ENCODE measurements at places on chromosomes 5 and 9.
A peak's percentile ranks its signal among the peaks of the same experiment; 100 is the strongest.

DNA sequence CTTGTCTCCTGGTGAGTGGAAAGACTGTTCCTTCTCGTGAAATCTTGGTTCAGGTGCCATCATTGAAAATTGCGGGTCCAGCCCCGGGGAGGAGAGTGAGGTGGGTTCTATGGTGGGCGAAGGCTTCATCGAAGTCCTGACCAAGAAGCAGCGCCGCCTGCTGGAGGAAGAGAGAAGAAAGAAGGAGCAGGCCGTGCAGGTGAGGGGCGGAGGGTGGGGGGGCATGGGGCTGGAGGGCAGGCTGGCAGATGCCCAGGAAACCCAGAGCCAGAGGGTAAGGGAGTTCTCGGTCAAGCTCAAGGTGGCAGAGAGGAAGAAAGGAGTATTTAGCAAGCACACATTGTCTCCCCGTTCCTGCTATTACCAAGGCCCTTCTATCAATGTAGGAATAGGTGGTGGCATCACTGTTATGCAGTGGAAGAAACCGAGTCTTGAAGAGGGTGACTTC lies 24.3 kb upstream of the POMT1 start:
- peak; percentile 34 for DNase-seq

- DNase-seq: no peak
Measured at GRCh38 chr5:9348401-9348996, 197.4 kb downstream of the SEMA5A start.

- DNase-seq: no peak
Measured at GRCh38 chr9:124350494-124351263, 64.6 kb downstream of the PSMB7 start.

- no peak for DNase-seq
Measured at GRCh38 chr9:110592044-110592830, 12.7 kb upstream of the SVEP1 start.

- DNase-seq: no peak
Measured at GRCh38 chr9:124621371-124622328, 114.5 kb upstream of the NR5A1 start.

DNA sequence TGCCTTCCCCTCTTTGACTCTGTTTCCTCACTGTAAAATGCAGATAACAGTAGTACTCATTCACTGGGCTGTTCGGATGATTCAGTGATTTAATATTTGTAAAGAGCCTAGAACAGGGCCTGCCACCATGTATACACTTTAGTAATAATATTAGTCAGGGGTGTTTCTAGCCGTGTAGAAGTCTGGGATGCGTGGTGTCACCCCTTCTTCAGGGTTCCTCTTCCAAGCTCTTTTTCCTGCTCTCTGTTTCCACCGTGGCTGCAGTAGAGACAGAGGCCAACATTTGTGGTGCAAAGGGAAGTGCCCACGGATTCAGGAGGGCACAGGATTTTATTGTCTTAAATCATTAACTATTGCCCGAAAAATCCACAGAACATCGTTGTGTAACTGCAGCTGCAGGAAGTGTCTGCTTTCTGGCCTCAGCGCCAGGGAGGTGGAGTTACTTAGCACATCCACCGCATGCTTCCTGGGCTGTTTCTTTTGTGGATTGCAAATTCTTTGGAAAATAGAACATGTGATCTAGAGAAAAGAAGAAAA lies 61.7 kb downstream of the TRIO start:
- DNase-seq: no peak

DNA sequence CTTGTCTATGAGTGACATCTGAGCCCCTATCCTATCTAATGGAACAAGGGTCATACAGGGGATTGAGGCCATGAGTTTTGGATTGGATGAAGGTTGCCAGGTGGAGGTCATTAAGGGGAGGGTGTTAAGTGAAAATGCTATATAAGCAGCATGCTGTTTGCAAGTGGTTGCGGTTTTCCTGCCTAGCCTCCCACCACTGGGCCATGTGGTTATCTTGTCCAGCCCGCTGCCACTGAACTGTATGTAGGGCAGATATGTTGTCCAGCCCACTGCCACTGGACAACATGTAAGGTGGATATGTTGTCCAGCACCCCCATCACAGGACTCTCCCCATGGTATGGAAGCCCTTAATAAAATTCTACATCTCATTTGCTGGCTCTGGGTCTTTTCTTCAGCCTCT lies 200.0 kb downstream of the FGF10 start:
- DNase-seq: no peak

GRCh38 chr9:124221676-124222075 lies 36.1 kb upstream of the NEK6 start:
- DNase-seq: no peak

DNA sequence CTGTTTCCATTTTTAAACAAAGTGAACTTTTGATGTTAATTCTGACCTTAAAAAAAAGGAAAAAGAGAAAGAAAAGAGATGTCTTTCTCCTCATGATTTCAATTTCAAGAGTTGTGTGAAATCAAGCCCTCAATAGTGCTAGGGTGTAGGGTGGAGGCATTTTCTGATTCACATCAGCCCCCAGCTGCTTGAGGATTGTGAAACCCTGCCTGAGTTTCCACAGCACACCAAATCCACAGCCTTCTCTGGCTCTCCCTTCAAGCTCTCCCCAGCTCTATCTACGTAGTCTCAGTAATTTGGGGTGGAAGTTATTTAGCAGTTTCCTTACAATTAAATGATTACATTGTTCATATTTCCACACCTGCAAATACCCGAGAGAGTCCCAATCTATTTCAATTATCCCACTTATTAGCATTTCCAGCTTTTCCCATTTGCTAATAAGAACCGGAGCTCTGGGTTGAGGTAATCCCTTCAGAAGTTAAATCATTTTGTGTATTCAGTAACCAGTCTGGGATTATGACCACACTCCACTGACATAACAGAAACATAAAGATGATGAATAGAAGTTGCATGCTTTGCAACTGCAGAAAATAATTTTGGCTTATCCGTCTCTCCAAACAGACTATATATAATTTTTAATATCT lies 54.9 kb downstream of the MTX3 start:
- no peak for DNase-seq

DNA sequence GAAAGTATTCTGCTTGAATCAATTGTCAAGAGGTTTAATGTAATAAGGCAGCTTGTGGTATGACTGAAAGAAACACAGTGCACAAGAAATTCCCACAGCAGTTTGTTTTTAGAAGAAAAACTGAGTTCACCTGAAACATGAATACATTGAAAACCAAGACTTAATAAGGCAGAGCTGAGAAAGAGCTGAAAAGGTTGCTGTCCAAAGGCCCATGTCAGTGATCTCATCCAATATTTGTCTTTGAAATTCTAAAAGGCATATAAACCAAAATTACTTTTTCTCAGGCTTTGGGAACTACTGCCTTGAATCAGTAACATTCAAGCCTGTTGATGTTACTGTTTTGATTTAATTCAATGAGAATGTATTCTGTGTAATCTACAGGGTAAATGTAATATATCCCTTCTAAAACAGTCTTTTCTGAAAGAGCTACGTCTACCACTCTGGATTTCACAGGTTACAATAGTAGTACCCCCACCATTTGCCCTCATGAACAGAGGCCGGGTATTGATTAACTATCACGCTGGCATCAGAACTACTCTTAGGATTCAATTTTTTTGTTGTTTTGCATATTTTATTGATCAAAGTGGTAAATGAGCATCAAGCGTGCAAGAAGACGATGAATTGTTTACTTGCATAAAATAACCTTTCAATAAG lies 57.8 kb downstream of the PPIC start:
- DNase-seq: no peak

GRCh38 chr9:133089271-133089671 lies 27.5 kb downstream of the CEL start:
- no peak for DNase-seq

GRCh38 chr5:42593591-42593990 lies 163.0 kb upstream of the CCDC152 start:
- DNase-seq: no peak

- DNase-seq: no peak
Measured at GRCh38 chr9:111904026-111904425, 7.4 kb downstream of the UGCG start.

DNA sequence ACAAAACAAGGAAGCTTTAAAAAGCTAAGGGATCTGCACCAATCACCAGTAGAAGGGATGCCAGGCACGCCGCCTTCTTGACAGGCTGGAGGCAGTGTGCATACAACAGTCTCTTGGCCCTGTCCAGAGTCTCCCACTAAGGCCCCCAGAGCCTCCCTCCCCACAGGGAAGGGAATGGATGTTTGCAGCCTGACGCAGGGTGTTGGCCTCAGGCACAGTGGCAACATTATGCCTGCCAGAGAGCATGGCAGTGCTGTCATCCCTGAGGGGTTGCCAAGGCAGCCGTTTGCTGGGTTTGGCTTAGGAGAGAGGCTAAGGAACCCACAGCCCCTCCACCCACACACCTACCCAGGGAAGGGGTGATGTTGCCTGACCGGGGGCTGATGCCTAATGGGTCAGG lies 4.8 kb downstream of the HBEGF start:
- DNase-seq: no peak

DNA sequence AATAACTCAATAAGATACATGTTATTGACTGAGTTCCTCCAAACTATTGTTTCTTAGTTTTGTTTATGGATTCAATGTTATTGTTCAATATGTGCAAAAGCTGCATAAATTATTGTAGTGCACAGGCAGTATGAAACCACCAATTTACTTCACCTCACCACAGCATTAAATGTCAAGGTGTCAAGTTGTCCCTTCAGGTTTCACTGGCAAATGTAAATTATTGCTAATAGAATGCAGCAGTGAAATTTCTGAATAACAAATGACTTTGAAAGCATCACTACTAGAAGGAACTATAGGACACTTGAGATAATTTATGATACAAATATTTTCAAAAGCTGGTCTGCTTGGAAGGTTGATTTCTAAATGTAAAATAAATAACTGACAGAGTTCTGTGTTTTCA lies 116.4 kb upstream of the PTPRD start:
- DNase-seq: no peak

DNA sequence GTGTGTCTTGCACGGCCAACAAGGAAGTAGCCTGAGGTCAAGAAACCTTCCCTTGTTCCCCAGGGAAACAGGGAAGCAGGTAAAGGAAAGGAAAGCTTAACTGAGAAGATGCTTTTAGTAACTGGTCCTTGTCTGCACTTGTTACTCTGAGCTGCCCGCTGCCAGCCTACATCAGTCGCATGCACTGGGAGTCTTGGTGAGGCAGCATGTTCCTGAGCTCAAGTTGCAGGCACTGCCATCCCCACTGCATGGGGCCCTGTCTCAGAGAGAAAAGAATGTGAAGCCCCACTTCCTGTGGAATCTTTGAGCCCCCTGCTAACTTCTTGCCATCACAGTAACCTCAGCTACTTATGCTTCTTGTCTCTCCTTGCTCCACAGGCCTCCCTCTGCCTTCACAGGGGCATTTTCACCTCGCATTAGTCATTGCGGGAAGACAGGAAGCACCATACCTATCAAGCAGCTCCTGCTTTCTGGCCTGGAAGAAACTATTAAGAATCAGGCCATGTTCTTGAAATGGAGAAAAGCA lies 344.1 kb upstream of the ADAMTSL1 start:
- no peak for DNase-seq

DNA sequence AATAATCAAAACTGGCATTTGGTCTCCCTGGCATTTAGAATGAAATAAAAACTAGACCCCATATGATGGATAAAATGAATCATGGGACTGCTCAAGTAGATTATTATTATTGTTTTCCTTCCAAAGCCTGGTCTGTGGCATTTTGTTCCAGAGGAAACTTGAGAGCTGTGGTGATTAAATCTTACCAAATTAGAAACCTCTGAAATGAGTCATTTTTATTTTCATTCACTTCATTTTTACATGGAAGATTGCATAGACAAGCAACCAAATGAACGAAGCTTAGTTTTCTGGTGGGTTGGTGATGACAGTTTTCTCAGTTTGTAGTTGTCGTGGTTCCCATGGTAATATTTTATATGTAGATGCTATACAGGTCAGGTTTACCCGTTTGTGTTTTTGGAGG lies 23.4 kb downstream of the PAM start:
- no peak for DNase-seq

DNA sequence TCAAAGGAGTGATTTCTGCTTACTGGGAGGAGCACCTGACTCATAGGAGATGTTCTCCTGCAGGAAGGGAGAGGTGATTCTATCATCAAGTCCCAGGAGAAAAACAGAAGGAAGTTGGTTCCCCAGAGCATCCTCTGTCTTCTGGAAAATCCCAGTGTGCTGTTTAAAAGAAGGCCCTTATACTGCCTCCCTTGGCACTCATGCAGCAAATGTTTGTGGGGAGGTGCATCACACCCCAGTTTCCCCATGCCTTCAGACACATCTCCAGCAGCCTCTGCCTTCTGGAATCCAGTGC lies 63.1 kb downstream of the PPARGC1B start:
- no peak for DNase-seq

- DNase-seq: no peak
Measured at GRCh38 chr9:109447329-109448076, 50.6 kb downstream of the PTPN3 start.

GRCh38 chr9:4861736-4862451 lies 69.2 kb downstream of the RCL1 start:
- DNase-seq: no peak

GRCh38 chr5:127723571-127723970 lies 20.4 kb downstream of the CCDC192 start:
- no peak for DNase-seq

DNA sequence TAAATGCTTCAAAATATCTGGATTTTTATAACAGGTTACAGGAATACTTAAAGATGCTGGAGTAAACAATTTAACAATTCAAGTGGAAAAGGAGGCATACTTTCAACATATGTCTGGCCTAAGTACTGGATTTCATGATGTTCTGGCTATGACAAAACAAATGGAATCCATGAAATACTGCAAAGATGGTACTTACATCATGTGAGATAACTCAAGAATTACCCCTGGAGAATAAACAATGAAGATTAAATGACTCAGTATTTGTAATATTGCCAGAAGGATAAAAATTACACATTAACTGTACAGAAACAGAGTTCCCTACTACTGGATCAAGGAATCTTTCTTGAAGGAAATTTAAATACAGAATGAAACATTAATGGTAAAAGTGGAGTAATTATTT lies 35.6 kb downstream of the SLC30A5 start:
- no peak for DNase-seq

GRCh38 chr9:556199-556598 lies 285.3 kb upstream of the DMRT1 start:
- no peak for DNase-seq

GRCh38 chr5:57066924-57067596 lies 106.8 kb upstream of the GPBP1 start:
- DNase-seq: no peak

DNA sequence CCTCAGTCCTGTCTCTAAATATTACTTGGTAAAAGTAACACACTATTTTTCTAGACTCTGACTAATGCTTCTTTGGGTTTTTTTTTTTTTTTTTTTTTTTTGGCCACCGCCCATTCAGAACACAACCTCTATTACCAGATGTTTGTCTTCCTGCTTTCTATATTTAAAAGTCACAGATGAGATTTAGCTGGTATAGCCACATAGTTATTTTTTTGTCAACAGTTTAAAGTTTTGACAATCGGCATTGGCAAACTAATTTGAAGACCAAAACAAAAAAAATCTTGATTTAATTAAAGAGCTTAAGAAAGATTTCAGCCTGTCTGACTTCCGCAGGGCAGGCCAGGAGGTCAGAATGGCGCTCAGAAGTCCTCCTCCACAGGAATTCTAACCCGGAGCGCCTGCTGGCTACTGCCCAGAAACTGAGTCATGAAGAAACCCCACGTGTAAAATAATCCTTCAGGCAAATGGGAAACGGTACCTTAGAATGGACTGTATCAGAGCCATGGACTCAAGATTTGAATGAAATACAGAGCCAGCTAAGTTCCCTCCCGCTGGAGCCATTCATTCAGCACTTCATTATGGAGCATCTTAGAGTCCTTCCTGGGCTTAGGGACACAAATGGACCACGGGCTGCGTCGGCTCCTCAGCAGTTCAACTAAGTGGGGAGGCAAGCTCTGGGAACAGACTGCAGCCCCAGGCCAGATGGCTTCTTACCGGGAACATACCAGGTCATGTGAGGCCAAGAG lies 55.6 kb downstream of the PTPDC1 start:
- DNase-seq: no peak

Data from stimulated activated CD4-positive, alpha-beta T cell treated with anti-CD3 and anti-CD28 coated beads, TNF-alpha, amount 100 ng/mL, for 1 hour (primary cell).